ENCODE measurements at places on chromosomes 2 and 18. TPM values are rescaled to one million over a fixed set of nuclear protein-coding genes. Genes with fewer than 3 reads are reported as not detected.

Gene EPAS1
- total RNA-seq, result not detected

Gene TEKT4
- total RNA-seq, result not detected

Gene MOGAT1
- total RNA-seq, result not detected

Gene GATA6
- 0.42 TPM for total RNA-seq
